ENCODE measurements at places on chromosomes 6 and 20.

- no peak for DNase-seq
Measured at GRCh38 chr20:41078329-41078728, 49.7 kb downstream of the TOP1 start.

DNA sequence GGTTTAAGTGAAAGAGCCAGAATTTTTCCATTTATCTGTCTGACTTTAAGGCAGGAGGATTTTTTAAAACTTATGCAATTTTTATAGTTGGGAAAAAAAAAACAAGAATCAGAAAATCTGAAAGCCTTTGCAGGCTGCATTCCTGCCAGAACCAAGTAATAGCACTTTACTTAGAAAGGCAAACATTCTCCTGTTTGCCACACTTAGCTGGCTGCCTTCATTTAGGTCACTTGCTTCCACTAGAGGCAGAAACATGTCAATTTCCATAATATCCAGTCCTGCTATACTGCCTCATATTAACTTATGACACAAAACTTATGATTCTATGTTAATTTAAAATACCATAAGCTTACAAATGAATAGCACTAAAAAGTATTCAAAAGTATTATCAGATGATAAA, 425.8 kb downstream of the FRK start:
- DNase-seq = no peak

DNA sequence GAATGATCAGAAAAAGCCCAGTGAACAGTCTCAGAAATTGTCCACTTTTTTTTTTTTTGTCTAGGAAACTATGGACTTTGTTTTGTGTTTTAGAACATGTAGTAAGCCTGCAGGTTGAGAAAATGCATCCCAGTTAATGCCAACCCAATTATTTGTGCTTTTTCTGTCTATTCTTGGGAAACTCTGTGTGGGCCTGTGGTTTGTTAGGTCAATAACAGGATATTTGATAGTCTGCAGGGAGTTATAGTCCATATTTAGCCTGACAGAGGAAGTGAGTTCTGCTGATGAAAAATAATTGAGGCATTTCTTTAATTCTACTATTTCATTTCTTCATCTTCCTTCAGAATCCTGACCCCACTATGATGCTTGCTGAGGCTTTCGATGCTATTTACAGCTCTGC, 154.0 kb upstream of the LAMP5 start:
- DNase-seq = no peak

DNA sequence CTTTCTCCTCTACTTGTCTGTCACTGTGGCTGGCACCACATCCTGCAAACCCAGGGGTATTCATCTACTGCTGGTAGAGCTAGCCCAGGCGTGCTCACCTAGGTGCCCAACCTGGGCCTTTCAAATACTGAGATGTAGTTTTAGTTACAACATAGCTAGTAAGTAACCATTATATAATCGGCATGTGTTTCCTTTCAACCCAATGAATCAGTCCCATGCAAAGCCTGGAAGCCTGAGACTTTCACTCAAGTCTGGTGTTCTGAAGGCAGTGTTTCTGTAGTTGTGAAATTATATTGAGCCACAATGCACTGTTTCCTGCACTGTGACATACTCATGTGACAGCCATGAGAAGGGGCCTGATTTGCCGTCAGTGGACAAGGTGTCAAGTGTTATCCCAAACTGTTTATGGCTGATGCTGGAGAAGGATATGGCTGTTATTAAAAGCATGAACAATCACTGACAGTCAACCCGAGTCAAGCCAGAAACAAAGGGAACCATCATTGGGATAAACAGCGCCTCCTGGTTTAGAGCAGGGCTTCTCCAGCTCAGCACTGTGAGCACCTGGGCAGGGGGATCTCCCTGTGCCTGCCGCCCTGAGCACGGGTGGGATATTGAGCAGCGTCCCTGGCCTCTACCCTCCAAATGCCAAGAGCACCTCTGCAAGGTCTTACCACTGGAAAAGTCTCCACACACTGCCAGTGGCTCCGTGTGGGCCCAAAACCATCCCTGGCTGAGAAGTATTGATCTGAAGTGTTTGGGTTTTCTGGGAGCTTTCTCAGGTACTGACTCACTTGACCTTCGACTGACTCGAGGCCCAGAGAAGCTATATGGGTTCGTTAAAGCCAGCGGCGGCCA, 1.6 kb downstream of the PSMA7 start:
- peak; percentile 91 for DNase-seq

GRCh38 chr6:52415917-52416628, 4.1 kb upstream of the EFHC1 start:
- DNase-seq = peak; percentile 30

DNA sequence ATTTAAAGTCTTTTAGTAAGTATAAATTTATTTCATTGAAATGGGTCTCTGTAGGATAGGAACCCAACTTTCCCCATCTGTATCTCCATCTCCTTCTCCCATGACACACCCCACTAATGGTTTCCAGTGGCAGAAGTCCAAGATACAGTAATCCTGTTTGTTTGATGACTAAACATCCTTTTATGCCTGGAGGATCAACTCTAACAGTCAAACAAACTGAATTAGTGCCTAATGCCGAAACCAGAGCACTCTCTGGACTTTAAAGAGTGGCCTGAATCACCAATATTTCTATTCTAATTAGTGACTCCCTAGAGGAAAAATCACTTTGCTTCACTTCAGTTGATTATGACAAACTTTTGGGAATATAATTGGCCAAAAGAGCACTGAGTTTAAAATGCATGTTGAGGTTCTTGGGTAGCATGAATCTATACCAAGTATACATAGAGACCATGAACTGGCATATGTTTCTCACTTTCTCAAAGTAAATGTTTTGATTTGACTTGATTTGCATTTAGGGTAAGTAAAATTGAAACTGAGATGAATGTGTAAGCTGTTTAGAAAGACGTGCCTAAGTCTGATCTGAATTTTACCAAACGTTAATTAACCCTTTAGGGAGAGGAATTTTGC, 776.4 kb upstream of the NRSN1 start:
- DNase-seq = no peak

- DNase-seq = no peak
Measured at GRCh38 chr20:63652192-63652980, 838 bp downstream of the STMN3 start.

- DNase-seq = no peak
Measured at GRCh38 chr20:49562311-49563014, 5.5 kb downstream of the PTGIS start.

GRCh38 chr6:37092923-37093727, 76.8 kb upstream of the PIM1 start:
- no peak for DNase-seq

DNA sequence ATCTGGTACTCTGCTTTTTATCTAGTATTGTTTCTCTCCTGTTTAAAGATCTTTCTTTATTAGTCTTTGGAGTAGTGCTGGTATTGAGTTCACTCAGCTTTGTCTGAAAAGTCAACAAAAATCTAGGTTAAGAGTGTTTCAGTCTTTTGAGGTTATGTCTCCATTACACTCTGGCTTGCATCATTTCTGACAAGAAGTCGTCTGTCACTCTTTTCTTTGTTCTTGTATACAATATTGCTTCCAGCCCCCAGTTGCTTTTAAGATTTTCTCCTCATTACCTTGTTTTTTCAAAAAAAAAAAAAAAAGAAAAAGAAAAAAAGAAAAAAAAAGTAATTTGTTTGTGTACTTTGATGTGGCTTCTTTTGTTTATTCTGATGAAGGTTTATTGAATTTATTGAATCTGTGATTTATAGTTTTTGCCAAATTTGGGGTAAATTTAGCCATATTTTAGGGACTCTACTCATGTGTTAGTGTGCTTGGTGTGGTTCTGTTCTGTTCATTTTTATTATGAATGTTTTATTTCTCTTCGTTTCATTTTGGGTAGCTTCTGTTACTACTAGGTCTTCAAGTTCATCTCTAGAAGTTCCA, 408.9 kb downstream of the CDKAL1 start:
- no peak for DNase-seq

- DNase-seq = peak; percentile 55
Measured at GRCh38 chr6:13261464-13261994, 66.8 kb downstream of the TBC1D7 start.

GRCh38 chr20:53767206-53767930, 173.7 kb upstream of the ZNF217 start:
- DNase-seq = no peak

GRCh38 chr6:46090115-46091079, 39.4 kb upstream of the ENPP4 start:
- DNase-seq = peak; percentile 61

GRCh38 chr20:24389686-24390085, 79.7 kb upstream of the SYNDIG1 start:
- peak; percentile 71 for DNase-seq

DNA sequence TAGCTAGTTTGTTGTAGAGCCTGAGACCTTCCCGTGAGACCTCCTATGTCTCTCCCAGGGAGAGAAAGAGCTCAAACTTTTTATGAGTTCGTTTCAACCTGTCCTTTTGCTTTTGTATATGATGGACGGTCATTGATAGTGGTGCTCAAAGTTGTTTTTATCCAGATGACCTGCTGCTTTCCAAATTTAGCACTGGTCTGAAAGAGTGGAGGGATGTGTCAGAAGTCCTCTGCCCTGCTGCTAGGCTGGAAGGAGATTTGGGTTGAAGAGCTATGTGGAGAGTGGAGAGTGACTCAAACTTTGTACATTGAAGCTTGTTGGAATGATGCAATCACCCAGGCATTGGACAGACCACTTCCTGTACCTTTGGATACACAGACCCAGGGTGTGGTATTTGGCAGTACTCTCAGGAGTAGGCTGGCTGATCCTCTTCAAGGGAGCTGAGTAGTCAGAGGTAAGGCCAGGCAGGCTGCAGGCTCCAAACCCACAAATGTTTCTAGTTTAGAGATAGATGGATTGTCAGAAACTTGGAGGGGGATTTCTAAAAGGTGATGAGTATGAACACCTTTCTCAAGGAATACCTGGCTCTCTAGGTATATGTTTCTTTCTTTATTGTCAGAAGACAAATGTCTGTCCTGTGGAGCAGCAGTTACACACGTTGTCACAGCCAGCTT, 49.4 kb upstream of the RREB1 start:
- DNase-seq = peak; percentile 37

DNA sequence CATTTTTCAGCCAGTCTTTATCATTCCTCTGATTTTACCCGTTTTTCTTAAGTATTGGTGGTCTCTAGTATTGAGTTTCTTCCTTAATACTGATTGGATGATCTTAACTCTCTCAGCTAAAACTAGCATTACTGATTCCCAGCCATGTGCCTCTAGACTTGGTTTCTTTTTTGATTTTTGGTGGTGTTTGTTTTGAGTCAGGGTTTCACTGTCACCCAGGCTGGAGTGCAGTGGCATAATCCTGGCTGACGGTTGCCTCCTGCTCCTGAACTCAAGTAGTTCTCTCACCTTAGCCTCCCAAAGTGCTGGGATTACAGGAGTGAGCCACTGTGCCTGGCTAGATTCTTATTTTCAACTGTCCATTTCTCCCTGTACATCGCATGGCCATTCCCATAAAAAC, 24.9 kb downstream of the DPPA5 start:
- DNase-seq = no peak

DNA sequence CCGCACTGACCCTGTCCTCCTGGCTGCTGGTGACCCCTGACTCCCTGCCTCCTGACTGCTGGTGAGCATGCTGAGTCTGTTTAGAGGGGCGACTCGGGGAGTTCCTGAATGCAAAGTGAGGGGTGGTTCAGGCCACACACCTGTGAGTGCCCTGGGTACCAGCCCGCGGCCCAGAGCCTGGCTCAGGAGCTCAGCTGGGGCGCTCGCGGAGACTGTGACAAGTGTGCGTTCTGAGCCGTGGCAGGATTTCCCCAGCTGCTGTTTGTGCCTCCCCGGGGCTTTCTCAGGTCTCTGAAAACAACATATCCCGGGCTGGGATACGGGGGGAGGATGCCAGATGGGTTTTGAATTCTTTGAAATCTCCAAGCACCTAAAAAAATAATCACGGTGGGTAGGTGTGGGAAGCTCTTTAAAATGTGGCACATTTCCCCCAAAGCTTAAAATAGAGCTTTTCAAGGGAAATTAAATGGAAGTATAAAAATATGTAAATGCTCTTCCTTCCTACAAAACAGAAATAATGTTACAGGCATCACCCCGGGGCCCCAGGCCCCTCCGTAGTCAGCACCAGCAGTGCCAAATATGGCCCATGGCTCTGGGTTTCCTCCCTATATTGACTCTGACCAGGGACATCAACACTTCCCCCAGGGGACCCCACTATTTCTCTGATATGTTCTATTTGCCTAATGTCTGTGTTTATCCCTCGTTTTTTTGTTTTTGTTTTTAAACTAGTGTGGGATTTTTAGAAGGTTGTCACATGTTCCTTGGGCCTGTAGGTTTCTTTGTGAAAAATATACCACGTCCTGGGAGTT, 49.9 kb upstream of the TAGAP start:
- no peak for DNase-seq

GRCh38 chr6:128605961-128606360, 85.6 kb upstream of the PTPRK start:
- no peak for DNase-seq

- DNase-seq = no peak
Measured at GRCh38 chr6:18203786-18204185, 48.6 kb downstream of the KDM1B start.

DNA sequence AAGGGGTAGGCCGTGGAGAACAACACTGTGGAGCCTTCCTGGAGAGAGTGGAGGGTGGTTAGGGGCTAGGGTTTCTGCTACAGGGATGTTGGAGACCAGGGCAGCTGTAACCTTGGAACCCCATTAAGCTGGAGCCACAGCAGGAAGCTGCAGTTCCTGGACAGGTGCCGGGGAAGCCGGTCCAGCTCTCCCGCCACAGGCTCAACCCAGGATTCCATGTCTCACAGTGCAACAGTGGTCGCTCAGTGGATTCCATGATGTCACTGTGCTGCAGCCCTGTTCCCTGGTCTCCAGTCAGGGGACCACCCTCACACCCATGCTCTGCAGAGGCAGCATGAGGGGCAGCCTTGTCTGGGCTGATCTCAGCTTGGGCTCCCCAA, 264.6 kb upstream of the CDYL start:
- no peak for DNase-seq

DNA sequence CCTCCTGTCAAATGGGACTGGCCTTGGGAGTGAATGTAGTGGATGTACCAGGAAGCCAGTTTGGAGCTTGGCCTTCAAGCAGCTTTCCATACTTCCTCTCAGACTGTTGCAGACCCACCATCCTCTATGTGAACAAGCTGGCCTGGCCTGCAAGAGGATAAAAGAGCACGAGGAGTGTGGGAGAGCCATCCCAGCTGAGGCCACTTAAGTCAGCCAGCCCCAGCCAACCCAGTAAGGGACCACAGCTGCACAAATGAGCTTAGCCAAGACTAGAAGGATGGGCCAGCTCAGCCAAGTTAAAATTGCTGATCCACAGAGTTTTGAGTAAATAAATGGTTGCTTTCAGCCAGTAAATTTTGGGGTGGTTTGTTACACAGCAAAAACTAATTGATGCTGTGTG, 156.9 kb upstream of the SOX4 start:
- DNase-seq = no peak

- DNase-seq = no peak
Measured at GRCh38 chr20:1860446-1860845, 34.8 kb upstream of the SIRPA start.

- peak; percentile 68 for DNase-seq
Measured at GRCh38 chr6:16704401-16705045, 56.7 kb downstream of the ATXN1 start.

All from inflammatory macrophage (primary cell).